ENCODE measurements at places on chromosomes 3 and 15.

GRCh38 chr3:195172039-195172684 is 98.8 kb downstream of the XXYLT1 start:
- DNase-seq = no peak

GRCh38 chr15:101162701-101163483 is 89.0 kb downstream of the CHSY1 start:
- DNase-seq = no peak

GRCh38 chr3:13352621-13353131 is 67.4 kb downstream of the NUP210 start:
- DNase-seq = no peak

DNA sequence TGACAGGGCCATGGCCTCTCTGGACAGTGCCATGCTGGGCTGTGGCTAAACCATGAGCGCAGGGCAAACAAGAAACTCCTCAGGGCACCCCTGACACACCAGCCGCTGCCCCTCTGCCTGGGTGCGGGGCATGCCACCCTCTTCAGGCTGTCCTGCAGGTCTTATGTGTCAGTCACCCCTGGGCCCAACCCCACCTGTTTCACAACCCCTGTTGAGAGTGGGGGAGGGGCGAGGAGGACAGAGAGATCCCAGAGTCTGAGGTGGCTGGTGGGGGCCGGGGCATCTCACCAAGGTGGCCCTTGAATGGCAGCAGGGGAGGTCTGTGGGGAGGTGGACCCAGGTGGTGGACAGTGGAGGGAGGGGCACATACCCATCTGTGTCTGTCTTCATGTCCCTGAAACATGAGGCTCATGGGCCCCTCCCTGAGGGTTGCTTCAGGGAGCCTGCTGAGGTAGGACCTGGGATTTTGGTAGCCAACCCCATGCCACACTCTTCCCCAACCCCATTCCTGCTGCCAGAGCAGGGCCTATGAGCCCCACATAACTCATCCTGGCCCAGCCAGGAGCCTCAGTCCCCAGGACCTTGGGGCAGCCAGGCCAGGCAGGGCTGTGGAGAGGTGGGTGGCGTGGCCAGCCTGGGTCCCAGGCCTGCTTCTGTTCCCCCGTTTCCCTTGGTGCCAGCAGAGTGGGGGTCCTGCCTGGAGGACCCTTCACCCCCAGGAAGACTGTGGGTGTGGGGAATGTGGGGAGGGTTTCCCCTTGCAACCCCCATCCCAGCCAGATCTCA is 1.7 kb upstream of the STAB1 start:
- DNase-seq = no peak

DNA sequence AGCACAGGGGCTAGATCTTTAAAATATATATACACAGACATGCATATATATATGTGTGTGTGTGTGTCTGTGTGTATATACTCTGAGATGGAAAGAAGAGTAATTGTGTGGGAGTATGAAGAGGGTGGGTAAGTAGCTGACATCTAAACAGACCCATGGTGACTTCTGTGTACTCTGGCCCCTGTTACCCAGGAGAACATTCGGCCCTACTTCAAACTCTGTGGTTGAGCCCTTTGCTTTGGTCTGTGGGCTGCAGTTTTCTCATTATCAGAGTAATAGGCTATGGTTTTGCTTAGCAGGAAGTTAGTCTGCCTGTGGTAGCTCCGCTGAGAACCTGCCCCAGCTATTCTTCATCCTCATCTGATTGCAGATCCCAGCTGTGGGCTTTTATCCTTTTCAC is 141.4 kb downstream of the RBPMS2 start:
- DNase-seq = no peak

DNA sequence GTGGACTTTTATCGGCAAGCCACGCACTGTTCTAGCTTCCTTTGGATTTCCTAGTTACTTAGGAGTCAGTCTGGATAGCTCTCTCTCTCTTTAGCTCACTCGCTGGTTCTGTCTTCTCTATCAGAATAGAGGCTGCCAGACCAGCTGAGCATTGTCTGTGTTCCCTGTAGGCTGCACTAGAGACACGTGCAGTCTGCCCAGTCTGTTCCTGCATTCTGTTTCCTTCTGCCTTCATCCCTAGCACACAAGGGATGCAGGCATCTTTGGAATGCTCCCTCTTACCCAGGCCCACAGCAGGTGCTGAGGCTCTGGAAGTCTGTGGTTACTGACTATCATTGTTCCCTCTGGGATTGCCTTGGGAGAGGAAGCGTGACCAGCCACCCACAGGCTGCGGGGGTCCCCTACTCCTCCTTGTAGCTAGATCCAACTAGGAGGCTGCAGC is 322.8 kb downstream of the ZNF621 start:
- peak; percentile 93 for DNase-seq

DNA sequence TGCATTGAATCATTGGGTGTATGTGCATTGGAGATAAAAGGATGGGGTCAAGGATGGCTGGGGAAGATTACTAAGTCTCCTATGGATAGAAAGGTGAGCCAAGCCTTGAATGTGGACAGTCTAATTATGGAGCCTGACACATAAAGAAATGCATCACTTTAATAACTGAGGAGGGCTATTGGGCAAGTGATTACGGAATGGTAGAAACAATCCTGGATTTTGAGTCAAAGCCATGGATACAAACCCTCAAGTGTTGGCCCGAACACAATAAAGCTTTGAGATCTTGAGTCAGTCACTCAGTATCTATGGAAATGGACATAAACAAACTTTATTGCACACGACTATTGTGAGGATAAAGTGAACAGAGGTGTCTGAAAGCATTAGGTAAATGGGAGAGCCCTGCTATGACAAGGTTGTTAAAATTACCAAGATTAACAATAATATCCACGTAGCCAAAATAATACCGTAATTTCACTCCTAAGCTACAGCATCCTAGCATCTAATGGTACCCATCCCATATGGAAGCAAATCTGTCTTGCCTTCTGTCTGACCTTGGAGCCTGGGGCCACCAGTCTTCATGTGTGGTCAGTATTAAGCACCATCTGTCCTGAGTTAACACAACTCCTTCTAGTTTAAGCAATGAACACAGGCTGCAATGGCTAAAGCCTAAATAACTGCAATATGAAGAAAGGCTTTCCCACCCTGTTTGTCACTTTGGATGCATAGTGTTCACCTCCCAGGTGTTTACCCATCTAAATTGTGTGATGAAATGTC is 136.9 kb upstream of the PRICKLE2 start:
- DNase-seq = no peak

All from NT2/D1 (cell line).